ENCODE measurements at places on chromosomes 2 and 18.
A peak's percentile ranks its signal among the peaks of the same experiment; 100 is the strongest.

DNA sequence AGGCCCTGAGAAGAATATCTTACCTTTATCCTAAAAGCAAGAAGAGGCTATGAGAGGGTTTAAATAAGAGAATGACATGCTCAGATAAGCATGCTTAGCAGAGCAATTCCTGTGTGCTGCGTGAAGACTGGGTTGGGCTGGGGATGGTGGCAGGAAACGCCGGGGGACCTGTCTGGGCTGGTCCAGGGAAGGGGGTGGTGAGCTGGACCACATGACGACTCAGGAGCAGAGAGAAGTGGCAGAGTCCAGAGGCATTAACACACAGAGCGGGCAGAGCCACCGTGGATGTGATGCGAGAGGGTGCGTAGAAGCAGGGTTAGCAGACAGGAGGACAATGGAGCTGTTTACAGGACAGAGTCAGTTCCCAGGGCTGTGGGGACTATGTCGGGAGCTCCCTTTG, 84.5 kb downstream of the ZBTB7C start:
- no peak for DNase-seq

GRCh38 chr2:71317060-71317459, 14.5 kb upstream of the ZNF638 start:
- DNase-seq: no peak

DNA sequence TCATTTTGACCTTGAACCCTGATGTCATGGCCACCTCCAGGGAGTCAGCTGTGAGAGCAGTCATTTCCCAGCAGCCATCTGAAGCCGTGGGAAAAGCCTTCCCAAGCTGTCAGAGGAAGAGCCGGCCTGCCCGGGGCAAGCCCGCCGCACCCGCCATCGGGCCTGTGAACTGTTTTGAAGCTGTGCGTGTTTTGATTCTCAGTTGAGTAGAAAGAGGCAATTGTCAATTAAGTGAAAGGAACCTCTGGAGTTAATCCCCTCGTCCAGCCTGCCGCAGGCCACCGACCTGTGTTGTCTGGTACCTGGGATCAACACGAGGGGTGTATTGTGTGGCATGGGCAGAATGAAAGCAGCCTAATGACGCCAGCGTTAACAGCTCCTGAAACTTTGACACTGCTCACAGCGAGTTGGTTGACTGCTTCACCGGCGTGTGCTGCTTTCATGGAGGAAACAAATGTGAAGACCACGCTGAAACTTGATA, 318.4 kb downstream of the AGAP1 start:
- DNase-seq: no peak

DNA sequence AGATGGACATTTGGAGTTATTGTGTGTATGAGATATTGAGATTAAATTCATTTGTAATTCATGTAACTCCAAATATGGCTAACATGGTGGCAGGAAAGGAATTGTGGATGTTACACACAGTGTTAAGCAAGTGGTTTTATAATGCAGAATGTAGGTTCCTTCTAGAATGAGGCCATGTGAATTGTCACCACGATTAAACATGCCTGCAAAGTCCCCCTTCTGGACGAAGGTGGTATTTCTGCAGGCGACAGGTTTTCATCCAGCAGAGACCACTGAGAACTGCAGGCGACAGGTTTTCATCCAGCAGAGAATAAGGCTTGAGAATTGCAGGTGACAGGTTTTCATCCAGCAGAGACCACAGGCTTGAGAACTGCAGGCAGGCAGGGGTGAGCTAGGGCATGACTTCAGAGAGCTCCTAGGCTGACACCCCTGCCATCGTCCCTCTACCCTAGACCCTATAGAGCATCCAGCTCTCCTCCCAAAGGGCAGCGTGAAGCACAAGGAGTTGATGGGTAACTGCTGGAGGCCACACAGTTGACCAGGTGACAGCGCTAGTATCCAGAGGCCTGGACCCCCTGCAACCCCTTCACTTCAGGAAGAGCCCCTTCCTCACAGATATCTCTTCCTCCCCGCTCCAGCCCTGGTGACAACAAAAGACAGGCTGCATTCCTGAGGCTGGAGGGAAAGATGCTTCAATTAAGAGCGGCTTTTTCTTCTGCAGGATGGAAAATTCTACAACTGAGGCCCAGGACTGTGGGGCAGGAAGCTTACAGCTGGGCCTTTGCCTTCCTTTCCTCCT, 175.8 kb downstream of the LOXHD1 start:
- DNase-seq: peak; percentile 61

DNA sequence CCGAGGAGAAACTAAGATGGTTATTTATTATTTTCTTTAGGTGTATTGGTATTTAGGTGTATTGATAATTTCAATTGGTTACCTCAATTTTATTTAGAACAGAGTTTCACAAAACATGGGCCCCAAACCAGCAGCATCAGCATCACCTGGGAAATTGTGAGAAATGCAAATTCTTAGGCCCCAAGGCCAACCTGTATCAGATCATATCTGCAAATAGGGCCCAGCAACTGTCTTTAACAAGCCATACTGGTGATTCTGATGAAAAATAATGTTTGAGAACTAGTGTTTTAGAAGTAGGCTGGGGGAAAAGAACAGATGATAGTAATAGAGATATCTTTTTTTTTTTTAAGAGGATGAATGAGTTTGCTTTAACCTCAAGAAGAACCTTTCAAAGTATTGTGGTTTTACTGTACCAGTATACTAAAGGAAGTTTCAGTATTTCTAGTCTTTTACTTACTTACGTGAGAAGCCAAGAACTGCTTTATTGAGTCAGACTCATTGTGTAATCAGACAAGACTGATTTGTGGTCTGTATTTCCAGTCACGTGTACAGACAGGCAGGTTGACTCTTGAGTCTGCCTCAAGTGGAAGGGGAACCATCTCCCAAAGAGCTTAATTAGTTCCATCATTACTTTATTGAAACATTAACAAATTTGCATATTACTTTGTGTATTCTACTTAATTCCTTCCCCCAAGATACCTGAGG, 60.4 kb upstream of the GAREM1 start:
- peak; percentile 23 for DNase-seq

GRCh38 chr2:64995041-64995440, 5.8 kb downstream of the SLC1A4 start:
- DNase-seq: no peak

GRCh38 chr2:231300020-231300721, 95.3 kb upstream of the B3GNT7 start:
- no peak for DNase-seq

Measured in activated naive CD4-positive, alpha-beta T cell treated with anti-CD3 and anti-CD28 coated beads, Interleukin-2, amount 50 U/mL, for 16 hours (primary cell).